ENCODE measurements at places on chromosomes 7 and 10.

- no peak for DNase-seq
Measured at GRCh38 chr7:118449797-118450567, 225.5 kb downstream of the ANKRD7 start.

GRCh38 chr10:30294476-30295240 lies 54.4 kb downstream of the MTPAP start:
- DNase-seq: no peak

GRCh38 chr10:109743574-109743973 lies 179.7 kb downstream of the XPNPEP1 start:
- no peak for DNase-seq

DNA sequence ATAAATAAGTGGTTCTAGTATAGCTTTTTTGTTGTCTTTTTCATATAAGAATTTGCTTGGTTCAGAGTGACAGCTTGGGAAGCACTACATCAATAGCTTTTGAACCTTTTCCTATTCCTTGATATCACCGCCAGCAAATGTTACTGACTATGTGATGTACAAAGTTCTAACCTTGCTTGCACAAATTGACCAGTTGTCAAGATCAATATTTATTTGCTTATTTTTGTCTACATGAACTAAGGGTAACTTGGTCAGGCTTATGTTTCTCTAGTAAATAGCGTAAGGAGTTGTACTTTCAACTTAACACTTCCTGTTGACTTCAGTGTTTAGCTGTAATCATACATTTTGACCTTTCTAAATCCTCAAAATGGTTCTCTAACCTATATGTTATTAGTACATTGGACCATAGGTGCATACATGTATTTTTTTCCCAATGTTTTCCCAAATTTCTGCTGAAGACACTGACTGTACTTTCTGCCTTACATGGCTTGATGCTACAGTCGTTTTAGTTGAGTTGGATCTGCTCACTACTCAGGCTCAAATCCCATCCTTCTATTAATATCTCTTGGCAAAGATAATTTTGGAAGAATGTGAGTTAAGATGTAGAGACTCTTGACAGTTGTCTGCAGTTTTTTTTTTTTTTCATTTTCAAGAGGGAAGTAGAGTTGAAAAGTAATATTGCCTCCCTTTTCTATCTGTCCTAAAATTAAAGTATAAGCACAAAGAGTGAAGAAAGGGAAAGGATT lies 239.1 kb upstream of the KAT6B start:
- no peak for DNase-seq

DNA sequence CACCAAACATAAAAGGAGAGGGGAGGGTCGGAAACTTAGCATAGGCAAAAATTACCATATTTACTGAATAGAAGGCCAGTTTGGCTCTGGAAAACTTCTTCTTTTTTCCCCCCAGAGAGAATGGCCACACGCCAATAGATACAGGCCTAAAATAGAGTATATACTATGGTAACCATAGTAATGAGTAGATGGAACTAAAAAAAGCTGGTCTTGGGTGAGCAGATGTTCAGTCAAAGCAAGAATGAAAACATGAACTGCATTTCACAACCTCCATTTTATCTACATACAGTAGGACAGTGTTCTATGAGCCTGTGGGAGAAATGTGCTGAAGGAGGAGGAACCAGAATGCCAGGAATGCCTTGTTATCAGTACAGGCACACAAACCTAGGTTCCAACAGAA lies 141.7 kb upstream of the SEMA3A start:
- no peak for DNase-seq

- no peak for DNase-seq
Measured at GRCh38 chr7:31444196-31444595, 69.7 kb upstream of the ITPRID1 start.

DNA sequence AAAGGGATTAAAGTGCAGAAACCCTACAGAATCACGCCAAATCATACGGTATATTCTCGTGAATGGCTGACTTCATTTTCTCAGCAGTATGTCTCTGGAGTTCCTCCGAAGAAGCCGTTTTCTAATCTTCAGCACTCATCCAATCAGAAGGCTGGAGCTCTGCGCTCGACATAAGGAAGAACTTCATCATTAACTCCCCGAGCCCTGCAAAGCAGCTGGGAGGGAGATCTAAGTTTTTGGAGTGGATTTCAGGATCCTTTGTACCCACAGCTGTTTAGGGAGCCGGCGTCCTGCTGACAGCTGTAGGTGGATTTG lies 40.7 kb upstream of the SDK1 start:
- DNase-seq: no peak

- no peak for DNase-seq
Measured at GRCh38 chr7:29146888-29147609, 712 bp upstream of the CPVL start.

GRCh38 chr7:117066668-117067067 lies 113.4 kb downstream of the ST7 start:
- no peak for DNase-seq

DNA sequence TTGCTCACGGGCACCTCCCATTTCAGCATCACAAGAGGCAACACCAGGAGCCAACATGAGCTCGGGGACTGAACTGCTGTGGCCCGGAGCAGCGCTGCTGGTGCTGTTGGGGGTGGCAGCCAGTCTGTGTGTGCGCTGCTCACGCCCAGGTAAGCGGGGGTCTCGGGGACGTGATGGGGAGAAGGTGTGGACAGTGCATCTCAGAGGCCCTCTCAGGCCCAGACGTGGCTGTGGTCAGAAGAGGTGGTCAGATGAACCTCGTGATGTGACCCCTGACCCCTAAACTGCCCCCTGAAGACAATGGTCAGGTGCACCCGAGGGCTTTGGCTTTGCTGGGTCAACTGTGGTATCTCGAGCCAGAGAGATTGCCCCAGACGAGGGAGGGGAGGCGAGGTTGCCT lies 6.1 kb downstream of the LAT2 start:
- DNase-seq: no peak

- no peak for DNase-seq
Measured at GRCh38 chr7:46982928-46983327, 599.0 kb downstream of the TNS3 start.

- no peak for DNase-seq
Measured at GRCh38 chr7:41731493-41732435, 28.9 kb upstream of the INHBA start.

- DNase-seq: no peak
Measured at GRCh38 chr7:138021889-138022288, 20.0 kb upstream of the CREB3L2 start.
